ENCODE measurements at places on chromosomes 3 and 15.

DNA sequence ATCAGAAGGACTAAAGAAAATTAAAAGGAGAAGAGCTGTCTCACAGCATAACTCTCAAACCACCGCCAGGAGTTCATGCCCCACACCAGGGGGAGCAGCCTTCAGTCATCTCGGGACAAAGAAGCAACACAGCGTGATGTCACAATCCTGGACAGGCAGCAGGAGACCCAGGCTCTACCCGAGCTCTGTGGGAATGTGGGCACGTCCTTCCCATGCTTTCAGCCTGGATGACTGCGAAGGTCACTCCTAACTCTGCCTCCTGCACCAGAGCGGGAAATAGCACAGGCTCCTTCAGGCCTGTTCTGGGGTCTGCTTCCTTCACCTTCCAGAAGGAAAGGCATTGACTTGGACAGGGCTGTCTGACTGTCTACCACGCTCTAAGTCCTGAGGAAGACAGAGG is 31.3 kb downstream of the NOX5 start:
- no peak for DNase-seq

DNA sequence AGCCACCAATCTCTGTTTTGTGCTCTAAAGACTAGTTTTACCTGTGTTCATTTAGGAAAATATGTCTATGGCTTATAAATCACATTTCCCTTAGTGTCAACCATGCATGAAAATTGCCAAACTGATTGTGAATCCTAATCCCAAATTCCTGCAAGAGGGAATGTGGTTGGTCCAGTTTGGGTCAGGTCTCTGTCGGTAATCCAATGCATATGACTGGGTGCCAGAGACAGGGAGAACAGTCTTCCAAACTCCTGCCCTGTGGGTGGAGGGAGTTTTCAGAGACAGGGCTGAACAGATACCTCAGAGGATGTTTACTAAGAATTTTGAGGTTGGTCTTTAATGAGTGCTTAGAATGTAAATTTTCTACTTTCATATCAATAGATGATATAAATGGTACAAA is 300.5 kb upstream of the ARL6 start:
- DNase-seq: no peak

DNA sequence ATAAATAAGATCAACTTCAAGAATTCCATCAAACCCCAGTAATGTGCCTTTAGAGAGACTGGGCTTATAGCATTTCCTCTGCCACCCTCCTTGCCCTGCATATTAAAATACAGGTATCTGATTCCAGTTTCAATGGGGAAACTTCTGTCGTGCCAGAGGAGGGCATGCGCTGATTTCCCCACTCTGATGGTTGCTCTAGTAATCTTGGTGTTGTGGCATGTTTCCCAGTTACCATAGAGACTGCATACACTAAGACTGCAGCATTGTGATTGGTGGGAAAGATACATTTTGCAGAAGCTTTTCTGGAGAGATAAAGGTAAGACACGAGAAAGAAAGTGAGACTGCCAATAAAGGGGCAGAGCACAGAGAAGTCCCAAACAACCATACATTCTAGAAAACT is 225.6 kb downstream of the TIGIT start:
- no peak for DNase-seq

- no peak for DNase-seq
These were observed 239.9 kb upstream of the LRTM1 start for GRCh38 chr3:55167586-55168317.

- peak; percentile 58 for DNase-seq
These were observed 24.4 kb downstream of the RLBP1 start for GRCh38 chr15:89196994-89197393.

DNA sequence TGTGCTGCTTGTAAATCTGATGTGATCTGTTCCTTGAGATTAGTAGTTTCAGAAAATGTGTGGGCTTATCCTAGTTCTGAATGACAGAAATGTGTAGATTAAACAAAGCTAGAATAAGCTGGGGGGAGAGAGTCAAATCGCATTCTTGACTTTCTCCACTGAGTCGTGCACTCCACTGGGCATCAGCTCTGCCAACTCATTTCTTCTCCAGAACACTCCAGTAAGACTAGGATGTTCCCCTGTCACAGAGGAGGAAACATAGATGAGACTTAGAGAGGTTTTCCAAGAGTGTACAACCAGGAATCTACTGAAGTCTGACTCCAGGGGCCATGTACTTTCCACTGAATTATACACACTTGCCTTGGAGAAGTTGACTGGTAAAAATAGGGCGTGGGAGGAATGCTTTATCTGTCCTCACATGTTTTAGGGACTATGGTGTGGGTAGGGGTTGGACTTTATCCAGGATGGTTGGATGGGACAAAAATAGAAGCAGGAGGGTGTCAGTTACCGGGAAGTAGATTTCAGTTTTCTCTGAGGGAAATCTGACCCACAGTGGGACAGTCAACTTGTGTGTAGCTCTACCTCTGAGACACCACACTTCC is 298.2 kb downstream of the UBE2E2 start:
- DNase-seq: no peak

DNA sequence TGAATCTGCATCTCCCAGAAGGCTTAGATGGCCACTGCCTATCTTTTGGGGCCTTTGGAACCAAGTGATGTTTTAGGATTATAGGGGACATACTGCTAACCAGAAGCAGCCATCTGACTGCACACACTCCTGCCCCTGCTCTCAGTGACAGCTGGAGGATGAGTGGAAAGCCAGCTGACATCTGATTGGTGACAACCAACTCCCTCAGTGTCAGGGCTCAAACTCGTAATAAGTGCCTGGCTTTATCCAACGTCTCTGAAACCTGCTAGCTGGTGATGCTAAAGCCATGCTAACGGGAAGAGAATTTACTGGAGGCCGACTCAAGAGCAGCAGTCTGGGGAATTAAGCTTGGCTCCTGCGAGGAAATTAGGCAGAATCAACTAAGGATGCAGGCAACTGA is 35.1 kb downstream of the KY start:
- no peak for DNase-seq

Measured in stimulated activated CD8-positive, alpha-beta memory T cell treated with anti-CD3 and anti-CD28 coated beads, Interleukin-15, amount 100 ng/mL, for 48 hours (primary cell).